ENCODE measurements at places on chromosomes 5 and 9. TPM values are rescaled to one million over a fixed set of nuclear protein-coding genes. Genes with fewer than 3 reads are reported as not detected.

DNA sequence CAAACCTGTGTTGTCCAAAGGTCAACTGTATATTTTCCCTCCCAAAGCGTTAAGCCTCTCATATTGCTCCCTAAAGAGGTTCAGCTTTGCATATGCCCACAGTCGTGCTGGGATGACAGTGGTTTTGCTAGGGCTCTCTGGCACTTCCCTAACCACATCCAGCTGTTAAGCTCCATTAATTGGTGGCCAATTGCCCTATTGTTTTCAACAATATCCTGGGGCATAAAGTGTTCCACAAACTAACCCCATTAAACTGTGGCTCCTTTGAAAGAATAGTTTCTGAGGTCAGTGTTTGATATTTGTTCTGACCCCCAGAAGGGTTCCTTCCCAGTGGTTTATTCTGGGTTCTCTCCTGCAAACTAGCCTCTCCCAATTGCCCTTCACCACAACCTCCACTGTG is 194.5 kb downstream of the HSD17B3 start:
- H3K4me3 ChIP-seq = no peak overlapping the region
- H3K4me1 ChIP-seq = no peaks in the 10 kb centered on the region
- H3K27me3 ChIP-seq = peaks cover 20% of the 10 kb centered on the region
- H3K36me3 ChIP-seq = no peaks in the 10 kb centered on the region

DNA sequence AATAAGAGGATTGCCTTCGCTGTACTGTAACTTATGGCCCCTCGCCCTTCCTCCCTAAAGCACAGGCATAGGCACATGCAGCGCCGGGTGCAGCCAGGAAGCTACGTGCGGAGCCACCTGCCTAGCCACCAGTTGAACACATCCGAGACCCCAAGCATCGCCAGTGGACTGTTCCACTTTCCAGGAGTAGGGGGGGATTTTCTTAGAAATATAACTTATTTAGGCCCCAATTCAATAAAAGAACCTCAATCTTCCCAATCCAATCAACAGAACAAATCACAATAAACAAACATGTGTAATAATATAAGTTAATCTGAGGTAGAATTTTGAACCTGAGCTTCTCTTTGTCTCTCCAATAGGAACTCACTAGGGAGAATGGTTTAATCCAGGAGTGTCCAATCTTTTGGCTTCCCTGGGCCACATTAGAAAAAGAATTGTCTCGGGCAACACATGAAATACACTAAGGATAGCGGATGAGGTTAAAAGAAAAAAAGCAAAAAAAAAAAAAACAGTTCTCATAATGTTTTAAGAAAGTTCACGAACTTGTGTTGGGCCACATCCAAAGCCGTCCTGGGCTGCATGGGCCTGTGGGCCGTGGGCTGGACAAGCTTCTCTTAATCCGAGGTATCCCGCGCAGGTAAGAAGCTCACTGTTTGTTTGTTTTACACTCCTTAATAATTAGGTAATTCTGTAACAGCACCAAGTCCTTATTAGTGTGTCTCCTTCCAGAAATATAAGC is 22.0 kb upstream of the NIPBL start:
- H3K4me3 ChIP-seq = no peak overlapping the region
- DNase-seq = no peak
- no peaks in the 10 kb centered on the region for H3K4me1 ChIP-seq
- H3K27me3 ChIP-seq = no peaks in the 10 kb centered on the region
- H3K27ac ChIP-seq = no peak overlapping the region

GRCh38 chr5:143748516-143748915 is 63.4 kb upstream of the HMHB1 start:
- DNase-seq = no peak
- H3K27ac ChIP-seq = no peak overlapping the region
- no peaks in the 10 kb centered on the region for H3K4me1 ChIP-seq
- H3K36me3 ChIP-seq = no peaks in the 10 kb centered on the region

DNA sequence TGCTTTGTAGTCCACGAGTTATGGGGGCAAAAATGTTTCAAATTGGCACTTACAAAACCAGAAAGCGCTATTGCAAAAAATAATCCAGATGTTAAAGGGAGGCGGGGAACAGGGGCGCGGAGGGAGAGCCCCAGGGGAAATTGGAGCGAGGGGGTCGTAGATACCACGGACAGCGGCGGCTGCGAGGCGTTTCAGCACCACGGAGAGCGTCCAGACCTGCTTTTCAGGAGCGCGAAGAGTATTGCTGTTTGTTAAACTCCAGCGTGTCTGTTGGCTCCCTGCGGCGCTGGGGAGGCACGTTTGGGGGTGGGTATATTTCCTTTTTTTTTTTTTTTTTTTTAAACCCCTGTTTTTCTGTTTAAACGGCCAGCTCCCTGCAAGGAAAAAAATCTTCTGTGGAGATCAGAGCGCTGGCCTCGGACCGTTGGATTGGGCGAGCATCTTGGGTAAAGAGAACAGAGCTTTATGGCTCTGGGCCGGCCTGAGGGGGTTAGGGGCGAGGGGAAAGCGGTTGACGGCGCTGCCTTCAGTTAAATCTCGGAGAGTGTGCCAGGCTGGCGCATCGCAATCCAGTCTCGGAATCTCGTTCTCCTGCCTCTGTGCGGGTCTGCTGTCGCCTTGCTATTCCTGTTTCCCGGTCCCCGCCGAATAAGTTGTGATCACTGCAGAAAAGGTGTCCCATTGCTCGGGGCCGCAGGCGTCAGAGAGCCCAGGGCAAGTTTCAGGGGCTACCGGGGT is at the start of gene GLRA1:
GLRA1 (minus strand) TSS at position 288 of the 738 bp plus-strand sequence. CDS start 302 bp downstream, outside the sequence.
- H3K27me3 ChIP-seq = no peaks in the 10 kb centered on the region
- H3K36me3 ChIP-seq = no peaks in the 10 kb centered on the region
- H3K27ac ChIP-seq = no peak within 1 kb of the TSS
- no peak within 1 kb of the TSS for H3K4me3 ChIP-seq

- H3K4me3 ChIP-seq = no peak overlapping the region
- H3K27me3 ChIP-seq = no peaks in the 10 kb centered on the region
- H3K27ac ChIP-seq = no peak overlapping the region
- no peak for DNase-seq
- H3K36me3 ChIP-seq = peaks cover 4% of the 10 kb centered on the region
Measured at GRCh38 chr5:32302835-32303754, 9.6 kb downstream of the MTMR12 start.

DNA sequence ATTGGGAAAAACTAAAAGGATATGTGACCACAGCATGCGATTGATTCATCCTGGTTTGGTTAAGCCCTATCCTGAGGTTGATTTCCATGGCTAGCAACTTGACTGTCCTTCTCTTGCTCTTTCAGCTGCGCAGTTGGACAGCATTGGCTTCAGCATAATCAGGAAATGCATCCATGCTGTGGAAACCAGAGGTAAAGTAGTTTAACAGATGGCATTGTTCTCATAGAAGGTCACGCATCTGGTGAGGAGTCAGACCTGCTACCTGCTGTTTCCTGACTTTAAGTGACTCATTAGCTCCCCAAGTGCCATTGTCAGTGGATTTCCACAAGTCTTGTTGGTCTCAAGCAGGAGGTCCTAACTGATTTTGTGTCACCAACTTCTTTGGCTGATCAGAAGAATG is 266.9 kb downstream of the ARHGAP26 start:
- DNase-seq = no peak
- H3K4me3 ChIP-seq = no peak overlapping the region
- peaks cover 3% of the 10 kb centered on the region for H3K27me3 ChIP-seq
- no peaks in the 10 kb centered on the region for H3K36me3 ChIP-seq

DNA sequence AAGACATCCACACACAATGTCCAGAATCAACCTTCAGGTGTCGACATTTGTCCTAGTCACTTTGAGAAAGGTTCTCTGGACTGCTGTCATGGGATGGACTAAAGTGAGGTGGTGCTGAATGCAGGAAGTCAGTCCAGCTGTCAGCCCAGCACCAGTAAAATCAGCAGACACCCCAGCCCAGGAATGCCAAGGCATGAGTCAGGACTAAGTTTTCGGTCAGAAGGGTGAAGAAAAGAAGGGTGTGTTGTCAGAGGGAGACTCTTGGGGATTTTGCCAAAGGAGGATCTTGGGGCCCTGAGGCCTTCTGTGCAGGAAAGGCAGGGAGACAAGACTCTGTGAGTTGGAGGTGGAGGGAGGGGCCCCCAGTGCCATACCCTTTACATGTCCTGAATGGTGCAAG is 69.0 kb upstream of the XPA start:
- H3K4me3 ChIP-seq = no peak overlapping the region
- no peaks in the 10 kb centered on the region for H3K4me1 ChIP-seq
- no peak for DNase-seq
- no peak overlapping the region for H3K27ac ChIP-seq
- peaks cover 15% of the 10 kb centered on the region for H3K27me3 ChIP-seq

DNA sequence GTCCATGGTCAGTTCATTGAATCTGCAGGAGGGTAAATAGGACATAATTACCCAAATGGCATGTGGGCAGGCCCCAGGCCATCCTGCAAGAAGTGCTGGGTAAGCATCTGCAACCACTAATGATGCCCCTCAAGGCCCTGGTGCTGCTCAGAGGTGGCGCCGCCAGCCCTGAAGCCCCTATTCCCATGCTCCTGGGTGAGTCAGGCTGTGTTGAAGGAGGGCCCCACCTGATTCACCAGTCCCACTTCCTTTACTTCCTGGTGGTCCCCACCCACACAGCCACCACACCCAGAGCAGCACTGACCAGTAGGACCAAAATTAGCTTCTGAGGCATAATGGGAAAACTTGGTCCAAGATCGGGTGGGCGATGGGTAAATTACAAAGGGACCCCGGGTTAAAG is 120.4 kb upstream of the SPRY4 start:
- peaks cover 27% of the 10 kb centered on the region for H3K4me1 ChIP-seq
- no peak for DNase-seq
- peak overlapping the region; percentile 79 for H3K27ac ChIP-seq
- no peak overlapping the region for H3K4me3 ChIP-seq
- H3K27me3 ChIP-seq = no peaks in the 10 kb centered on the region

DNA sequence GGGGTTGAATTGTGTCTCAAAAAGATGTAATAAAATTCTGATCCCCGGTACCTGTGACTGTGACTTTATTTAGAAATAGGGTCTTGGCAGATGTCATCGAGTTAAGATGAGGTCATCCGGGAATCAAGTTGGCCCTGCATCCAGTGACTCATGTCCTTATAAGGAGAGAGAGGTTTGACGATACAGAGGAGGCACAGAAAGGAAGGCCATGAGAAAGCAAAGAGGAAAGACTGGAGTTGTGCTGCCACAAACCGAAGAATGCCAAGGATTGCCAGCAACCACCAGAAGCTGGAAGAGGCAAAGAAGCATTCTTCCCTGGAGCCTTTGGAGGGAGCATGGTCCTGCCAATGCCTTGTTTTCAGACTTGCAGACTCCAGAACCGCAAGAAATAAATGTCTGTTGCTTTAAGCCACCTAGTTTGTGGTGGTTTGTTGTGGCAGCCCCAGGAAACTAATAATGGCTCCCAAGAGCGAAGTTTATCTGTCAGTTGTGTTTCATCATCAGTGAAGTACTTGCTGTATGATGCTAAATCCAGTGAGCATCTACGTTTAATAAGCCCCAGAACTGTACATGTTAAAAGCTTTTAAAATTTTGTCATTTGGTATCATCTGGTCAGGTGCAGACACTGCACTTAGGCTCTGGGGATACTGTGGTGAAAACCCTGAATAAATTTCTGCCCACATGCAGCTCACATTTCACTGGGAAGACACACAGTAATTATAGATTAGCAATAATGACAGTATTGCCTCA is 114.8 kb downstream of the TLE4 start:
- H3K27me3 ChIP-seq = no peaks in the 10 kb centered on the region
- H3K36me3 ChIP-seq = no peaks in the 10 kb centered on the region
- H3K4me3 ChIP-seq = no peak overlapping the region
- DNase-seq = no peak
- no peak overlapping the region for H3K27ac ChIP-seq
- H3K4me1 ChIP-seq = no peaks in the 10 kb centered on the region

DNA sequence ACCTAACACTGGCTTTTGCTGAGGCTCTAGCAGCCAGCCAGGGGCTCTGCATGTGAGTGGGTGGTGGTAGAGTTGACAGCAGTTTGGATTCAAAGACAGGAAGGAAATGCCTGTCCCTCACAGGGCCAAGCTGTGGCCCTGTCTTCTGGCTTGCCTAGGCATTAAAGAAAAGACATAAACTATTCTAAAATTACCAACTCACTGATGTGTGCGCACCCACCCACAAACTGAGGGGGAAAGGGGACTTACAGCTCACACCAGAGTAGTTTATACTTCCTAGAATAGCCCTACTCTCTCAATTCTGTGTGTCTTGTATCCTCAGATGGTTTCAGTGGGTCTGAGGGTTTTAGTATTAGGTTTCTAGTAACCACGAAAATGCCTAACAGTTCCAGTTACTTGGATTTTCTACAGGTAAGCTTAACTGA is 18.3 kb upstream of the IL13 start:
- H3K27me3 ChIP-seq = no peaks in the 10 kb centered on the region
- no peaks in the 10 kb centered on the region for H3K4me1 ChIP-seq
- no peak overlapping the region for H3K4me3 ChIP-seq
- H3K27ac ChIP-seq = no peak overlapping the region
- DNase-seq = no peak

DNA sequence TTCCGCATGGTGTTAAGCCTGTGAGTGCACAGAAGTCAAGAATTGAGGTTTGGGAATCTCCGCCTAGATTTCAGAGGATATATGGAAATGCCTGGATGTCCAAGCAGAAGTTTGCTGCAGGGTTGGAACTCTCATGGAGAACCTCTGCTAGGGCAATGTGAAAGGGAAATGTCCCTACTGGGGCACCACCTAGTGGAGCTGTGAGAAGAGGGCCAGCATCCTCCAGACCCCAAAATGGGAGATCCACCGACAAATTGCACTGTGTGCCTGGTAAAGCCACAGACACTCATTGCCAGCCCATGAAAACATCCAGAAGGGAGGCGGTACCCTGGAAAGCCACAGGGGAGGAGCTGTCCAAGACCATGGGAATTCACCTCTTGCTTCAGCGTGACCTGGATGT is 3.6 kb upstream of the SAXO1 start:
- H3K4me3 ChIP-seq = no peak overlapping the region
- no peaks in the 10 kb centered on the region for H3K36me3 ChIP-seq
- no peak for DNase-seq
- H3K4me1 ChIP-seq = peaks cover 7% of the 10 kb centered on the region

Gene TBC1D2
- total RNA-seq = 7.0 TPM

Gene SLC25A2
- not detected for total RNA-seq

Gene CCL28
- not detected for total RNA-seq

Gene GNA14
- total RNA-seq = not detected

Gene MTREX
- 153 TPM for total RNA-seq

Gene KIF12
- total RNA-seq = not detected

Gene SLC36A2
- total RNA-seq = not detected
